ENCODE measurements at places on chromosomes 12 and 14. TPM values are rescaled to one million over a fixed set of nuclear protein-coding genes. Genes with fewer than 3 reads are reported as not detected.

The KCNJ8 gene
- not detected for total RNA-seq

The HOXC12 gene
- 5.1 TPM for total RNA-seq

The AQP6 gene
- total RNA-seq = 0.31 TPM

The GPX2 gene
- 0.15 TPM for total RNA-seq

The KLHDC1 gene
- total RNA-seq = 1.3 TPM

The GPRC5A gene
- 648 TPM for total RNA-seq

The LGMN gene
- 37.2 TPM for total RNA-seq

The TDRD9 gene
- total RNA-seq = not detected

- no peak overlapping the region for H3K27ac ChIP-seq
- no peaks in the 10 kb centered on the region for H3K4me1 ChIP-seq
- H3K27me3 ChIP-seq = no peaks in the 10 kb centered on the region
- H3K4me3 ChIP-seq = no peak overlapping the region
Observed at GRCh38 chr12:5770727-5771126, 174.3 kb downstream of the ANO2 start.

DNA sequence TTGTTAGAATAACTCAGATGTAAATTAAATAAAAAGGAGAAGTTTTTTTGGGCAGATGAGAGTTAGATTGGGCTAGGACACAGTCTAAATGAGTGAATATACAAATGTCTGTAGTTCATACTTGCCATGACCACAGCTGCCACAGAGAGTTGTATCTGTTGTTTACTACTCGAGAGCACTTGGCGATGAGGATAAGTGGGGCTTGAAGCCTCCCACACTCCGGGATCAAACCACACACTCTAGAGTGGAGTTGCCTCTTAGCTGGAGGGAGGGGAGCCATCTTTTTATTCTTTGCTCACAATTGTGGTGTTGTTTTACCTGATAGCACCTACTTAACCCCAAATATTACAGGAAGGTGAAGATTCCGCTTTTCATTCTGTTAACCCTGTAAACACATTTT, 27.5 kb downstream of the BEST3 start:
- DNase-seq = no peak
- H3K27me3 ChIP-seq = no peaks in the 10 kb centered on the region
- no peak overlapping the region for H3K27ac ChIP-seq
- H3K4me1 ChIP-seq = no peaks in the 10 kb centered on the region

GRCh38 chr12:94916663-94917062, 86.8 kb downstream of the NDUFA12 start:
- no peaks in the 10 kb centered on the region for H3K36me3 ChIP-seq
- no peaks in the 10 kb centered on the region for H3K27me3 ChIP-seq
- no peak overlapping the region for H3K27ac ChIP-seq

DNA sequence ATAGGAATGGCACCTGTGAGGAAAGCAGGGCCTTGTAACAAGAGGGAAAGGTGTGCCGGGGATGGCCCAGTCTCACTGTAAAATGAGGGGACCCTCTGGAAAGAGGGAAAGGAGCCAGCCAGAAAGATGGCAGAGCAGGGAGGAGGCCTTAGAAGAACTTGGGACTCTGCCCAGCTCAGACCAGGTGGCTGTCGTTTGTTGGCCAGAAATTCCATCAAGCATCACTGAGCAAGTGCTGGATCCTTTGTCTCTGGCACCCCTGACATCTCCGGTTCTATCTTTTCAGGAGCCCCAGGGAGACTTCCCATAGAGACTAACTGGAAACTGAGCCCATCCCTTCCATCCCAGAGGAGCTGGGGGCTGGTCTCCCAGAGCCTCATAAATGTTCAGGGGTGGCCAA, 43.3 kb downstream of the DEGS2 start:
- no peaks in the 10 kb centered on the region for H3K27me3 ChIP-seq
- H3K4me1 ChIP-seq = no peaks in the 10 kb centered on the region
- no peak overlapping the region for H3K4me3 ChIP-seq
- no peak overlapping the region for H3K27ac ChIP-seq
- DNase-seq = no peak

- no peak for DNase-seq
- H3K27ac ChIP-seq = no peak overlapping the region
- no peaks in the 10 kb centered on the region for H3K27me3 ChIP-seq
- no peak overlapping the region for H3K4me3 ChIP-seq
- no peaks in the 10 kb centered on the region for H3K36me3 ChIP-seq
- no peaks in the 10 kb centered on the region for H3K4me1 ChIP-seq
Observed at GRCh38 chr14:105588236-105588860, 62.0 kb downstream of the TMEM121 start.

DNA sequence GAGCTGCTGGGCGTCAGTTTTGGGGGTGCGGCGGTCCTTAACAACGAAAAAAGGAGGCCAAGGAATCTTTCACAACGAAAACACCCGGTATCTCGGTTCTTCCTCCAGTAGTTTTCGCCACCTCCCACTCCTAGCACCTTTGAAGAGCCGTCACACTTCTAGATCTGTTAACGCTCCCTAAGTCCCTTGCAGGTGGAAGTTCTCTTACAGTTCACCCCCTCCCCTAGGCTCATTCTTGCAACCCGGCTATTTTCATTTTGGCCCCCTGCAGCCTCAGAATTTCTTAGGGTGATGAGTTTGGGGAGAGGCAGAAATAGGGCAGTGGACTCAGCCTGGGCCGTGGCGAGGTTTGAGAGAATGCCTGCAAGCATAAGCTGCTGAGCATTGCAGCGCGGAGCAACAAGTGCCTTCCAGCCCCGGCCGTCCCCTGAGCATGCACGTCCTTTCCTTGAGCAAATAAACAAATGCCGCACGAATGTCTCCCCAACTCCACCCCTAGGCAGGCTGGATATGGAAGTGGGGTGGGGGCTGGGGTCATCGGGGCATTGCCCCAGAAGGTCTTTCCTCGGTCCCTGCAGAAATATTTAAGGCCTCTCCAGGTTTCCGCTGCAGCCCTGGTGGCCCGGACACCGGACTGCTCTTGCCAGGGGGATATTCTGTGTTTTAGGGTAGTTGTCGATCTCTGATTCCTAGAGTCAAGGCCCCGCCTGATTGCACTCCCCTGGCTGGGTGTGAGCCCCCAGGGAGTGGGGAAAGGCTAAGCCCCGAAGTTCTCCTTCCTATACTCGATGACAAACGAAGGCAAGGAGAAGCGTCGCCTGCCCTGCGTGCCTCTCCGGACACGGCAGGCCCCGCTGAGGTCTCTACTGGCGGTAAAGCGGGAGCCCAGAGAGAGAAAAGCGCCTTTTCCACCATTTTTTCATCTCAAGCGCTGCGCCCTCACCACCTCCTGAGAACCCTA, 1.6 kb downstream of the RFX4 start:
- H3K4me3 ChIP-seq = no peak overlapping the region
- H3K27ac ChIP-seq = no peak overlapping the region
- peaks cover 22% of the 10 kb centered on the region for H3K4me1 ChIP-seq
- no peak for DNase-seq
- peaks cover 55% of the 10 kb centered on the region for H3K27me3 ChIP-seq

DNA sequence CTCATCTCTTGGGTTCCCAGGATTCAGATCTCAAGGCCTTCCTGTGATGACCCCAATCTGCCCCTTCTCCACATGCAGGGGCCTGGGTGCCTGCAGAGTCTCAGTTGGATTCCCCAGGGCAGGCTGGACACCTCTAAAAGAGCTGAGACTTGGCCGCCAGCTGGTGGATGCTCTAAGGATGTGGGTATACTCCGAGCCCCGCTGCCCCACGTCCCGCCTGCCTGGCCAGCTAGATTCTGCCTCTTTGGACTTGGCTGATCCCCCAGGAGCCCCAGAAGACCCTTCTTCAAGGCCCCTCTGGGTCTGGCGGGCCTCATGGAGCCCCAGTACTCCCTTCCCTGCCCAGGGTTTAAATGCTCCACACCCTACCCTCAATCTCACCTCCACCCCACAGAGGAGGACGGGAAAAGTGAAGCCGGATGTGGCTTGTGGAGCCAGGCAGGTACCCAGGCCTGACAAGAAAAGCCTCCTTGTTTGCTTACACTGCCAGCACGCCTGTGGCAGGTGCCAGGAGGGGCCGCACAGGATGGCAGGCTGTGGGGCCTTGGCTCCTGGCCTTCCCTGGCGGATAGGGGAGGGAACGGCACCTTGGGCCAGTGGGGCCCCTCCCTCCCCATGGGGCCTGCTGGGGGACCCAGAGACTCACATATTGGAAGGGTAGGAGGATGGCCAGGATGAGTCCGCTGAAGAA, 15.1 kb downstream of the FAIM2 start:
- no peak overlapping the region for H3K4me3 ChIP-seq
- H3K27me3 ChIP-seq = no peaks in the 10 kb centered on the region
- no peak for DNase-seq
- no peak overlapping the region for H3K27ac ChIP-seq
- H3K4me1 ChIP-seq = no peaks in the 10 kb centered on the region
- H3K36me3 ChIP-seq = no peaks in the 10 kb centered on the region

GRCh38 chr12:52238207-52238840, 5.3 kb downstream of the KRT7 start:
- H3K4me3 ChIP-seq = no peak overlapping the region
- H3K27me3 ChIP-seq = no peaks in the 10 kb centered on the region
- peaks cover 36% of the 10 kb centered on the region for H3K4me1 ChIP-seq
- DNase-seq = no peak
- H3K36me3 ChIP-seq = no peaks in the 10 kb centered on the region

GRCh38 chr12:66779466-66779865, 100.6 kb upstream of the GRIP1 start:
- H3K36me3 ChIP-seq = no peaks in the 10 kb centered on the region
- H3K27ac ChIP-seq = no peak overlapping the region
- H3K4me3 ChIP-seq = no peak overlapping the region
- H3K4me1 ChIP-seq = no peaks in the 10 kb centered on the region

DNA sequence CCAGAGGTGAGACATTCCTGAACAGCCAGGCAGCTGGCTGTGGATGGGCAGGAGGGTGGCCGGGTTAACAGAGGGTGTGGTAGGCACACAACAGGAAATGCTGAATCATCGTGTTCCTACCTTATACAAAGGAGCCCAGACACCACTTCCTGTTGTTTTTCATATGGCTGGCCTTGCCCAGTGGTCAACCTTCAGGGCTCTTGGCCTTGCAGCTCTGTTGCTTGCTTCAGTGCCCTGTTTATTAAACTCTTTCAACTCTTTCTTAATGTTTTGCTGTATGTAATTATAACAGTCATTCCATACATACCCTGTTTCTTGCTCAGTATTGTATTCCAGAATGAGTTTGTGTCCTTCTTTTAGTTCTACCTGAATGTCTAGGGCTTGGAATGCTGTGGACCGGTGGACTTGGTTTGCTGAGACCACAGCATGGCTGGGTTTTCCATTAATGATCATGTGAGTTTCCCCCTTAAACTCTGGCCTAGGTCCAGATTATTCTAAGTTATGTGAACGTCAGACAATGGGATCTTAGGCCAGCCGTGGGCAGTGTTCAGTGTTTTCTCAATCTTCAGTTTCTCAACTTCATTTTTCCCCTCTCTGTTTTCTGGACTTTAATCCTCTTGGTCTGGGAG, 11.9 kb downstream of the CFAP54 start:
- no peaks in the 10 kb centered on the region for H3K36me3 ChIP-seq
- DNase-seq = no peak
- H3K27ac ChIP-seq = no peak overlapping the region

DNA sequence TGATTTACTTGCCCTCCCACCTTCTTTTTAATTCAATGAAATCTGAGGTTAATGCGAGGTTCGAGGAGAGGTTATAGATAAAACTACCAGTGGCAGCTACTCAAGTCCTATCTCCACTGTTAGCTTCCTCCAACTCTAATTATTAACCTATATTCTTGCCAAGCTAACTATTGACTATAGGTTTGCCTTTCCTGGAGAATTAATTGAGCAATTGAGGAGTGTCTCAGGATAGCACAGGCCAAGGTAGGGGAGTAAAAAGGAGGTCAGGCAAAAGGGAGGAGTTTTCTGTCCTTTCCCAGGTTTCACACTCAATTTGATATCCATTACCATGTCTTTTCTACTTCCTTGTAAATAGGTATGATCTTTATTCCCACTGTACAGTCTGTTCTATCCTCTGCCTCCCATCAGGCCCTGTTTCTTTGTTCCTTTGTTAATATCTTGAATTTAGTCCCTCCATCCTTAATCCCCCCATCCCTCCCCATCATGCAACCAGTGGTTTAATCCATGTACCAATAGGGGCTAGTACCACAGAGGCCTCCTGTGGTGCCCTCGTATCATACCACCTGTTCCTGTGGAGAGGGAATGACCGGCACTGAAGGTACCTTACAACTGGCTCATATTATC, 3.7 kb upstream of the SUOX start:
- peaks cover 14% of the 10 kb centered on the region for H3K36me3 ChIP-seq
- no peak overlapping the region for H3K4me3 ChIP-seq
- no peaks in the 10 kb centered on the region for H3K4me1 ChIP-seq

GRCh38 chr12:32230613-32230993, 124.0 kb downstream of the BICD1 start:
- DNase-seq = no peak
- no peaks in the 10 kb centered on the region for H3K4me1 ChIP-seq
- no peaks in the 10 kb centered on the region for H3K27me3 ChIP-seq
- no peak overlapping the region for H3K27ac ChIP-seq
- no peaks in the 10 kb centered on the region for H3K36me3 ChIP-seq

GRCh38 chr12:116093915-116094314, 183.6 kb downstream of the MED13L start:
- no peak overlapping the region for H3K27ac ChIP-seq
- peaks cover 6% of the 10 kb centered on the region for H3K4me1 ChIP-seq
- peaks cover 2% of the 10 kb centered on the region for H3K36me3 ChIP-seq
- no peaks in the 10 kb centered on the region for H3K27me3 ChIP-seq

DNA sequence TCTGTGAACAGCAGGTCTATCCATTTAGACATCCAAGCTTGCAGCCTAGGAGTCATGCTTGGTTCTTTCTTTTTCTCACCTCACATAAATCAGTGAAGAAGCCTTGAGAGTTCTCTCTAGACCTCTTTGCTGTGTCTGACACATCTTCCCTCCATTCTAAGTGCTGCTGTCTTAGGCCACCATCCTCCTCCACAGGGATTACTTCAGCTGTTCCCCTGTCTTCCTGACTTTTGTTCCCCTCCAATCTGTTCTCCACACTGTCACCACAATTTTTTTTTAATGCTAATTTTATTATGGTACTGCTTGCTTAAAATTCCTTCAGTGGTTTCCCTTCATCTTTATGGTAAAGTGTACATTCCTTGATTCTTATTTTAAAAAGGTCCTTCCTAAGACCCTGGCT, 71.8 kb downstream of the DERA start:
- no peaks in the 10 kb centered on the region for H3K4me1 ChIP-seq
- no peak for DNase-seq
- H3K27me3 ChIP-seq = no peaks in the 10 kb centered on the region
- H3K4me3 ChIP-seq = no peak overlapping the region
- H3K36me3 ChIP-seq = no peaks in the 10 kb centered on the region
- no peak overlapping the region for H3K27ac ChIP-seq

GRCh38 chr12:70733385-70733784, 96.2 kb upstream of the PTPRB start:
- no peak overlapping the region for H3K4me3 ChIP-seq
- H3K4me1 ChIP-seq = no peaks in the 10 kb centered on the region
- H3K36me3 ChIP-seq = no peaks in the 10 kb centered on the region
- H3K27me3 ChIP-seq = no peaks in the 10 kb centered on the region

DNA sequence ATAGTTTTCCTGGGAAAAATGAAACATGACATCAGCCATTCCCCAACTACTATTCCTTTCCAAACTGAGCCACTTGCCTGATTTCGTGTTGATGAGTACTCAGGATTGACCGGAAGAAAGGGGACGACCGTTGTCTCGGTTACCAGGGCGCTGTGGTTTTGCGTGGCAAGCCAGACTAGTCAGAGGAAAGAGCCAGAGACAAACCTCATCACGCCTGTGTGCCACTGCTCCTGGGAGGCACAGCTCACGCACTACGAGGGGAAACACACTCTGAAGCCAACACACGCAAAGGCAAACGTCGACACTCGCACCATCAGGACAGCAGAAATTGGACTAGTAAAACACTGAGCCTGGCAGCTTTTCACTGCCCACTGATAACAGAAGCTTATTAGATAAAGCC, 35.0 kb downstream of the GIT2 start:
- H3K27me3 ChIP-seq = no peaks in the 10 kb centered on the region
- no peaks in the 10 kb centered on the region for H3K4me1 ChIP-seq
- DNase-seq = no peak
- no peak overlapping the region for H3K27ac ChIP-seq
- no peak overlapping the region for H3K4me3 ChIP-seq
